NAMALWA (cell line): ENCODE measurements at places on chromosomes 5 and 9.

DNA sequence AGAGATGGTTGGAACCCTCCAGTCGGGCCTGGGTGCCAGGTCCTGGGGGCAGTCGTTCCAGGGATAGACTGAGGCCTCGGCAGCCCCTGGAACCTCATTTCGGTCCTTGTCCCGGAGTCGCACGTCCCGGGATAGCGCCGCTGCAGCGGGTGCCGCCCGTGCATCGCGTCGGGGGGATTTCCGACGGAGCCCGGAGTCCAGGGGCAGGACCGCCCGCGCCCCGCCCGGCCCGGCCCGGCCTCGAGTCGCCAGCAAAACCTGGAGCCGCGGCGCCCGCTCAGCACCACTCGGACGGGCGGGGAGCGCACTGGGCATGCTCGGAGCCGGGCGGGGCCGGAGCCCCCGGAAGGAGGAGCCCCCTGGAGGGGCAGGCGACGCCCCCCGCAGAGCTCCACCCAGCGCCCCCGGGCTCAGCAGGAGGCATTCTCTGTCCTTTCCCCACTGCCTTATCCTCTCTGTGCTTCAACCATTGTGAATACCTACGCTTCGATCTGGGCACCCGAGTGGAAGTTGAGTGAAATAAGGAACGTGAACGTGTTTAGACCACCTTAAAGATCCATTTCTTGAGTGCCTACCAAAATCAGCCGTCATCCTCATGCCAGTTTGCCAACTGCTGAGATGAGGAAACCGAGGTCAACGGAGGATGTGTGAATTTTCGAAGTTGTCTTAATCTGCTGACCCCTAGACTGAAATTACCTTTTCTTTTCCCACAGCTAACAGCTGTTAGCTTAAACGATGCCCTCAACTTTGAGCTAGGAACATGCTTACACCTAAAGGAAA, 1.7 kb upstream of the PTPN3 start:
- DNase-seq: no peak

DNA sequence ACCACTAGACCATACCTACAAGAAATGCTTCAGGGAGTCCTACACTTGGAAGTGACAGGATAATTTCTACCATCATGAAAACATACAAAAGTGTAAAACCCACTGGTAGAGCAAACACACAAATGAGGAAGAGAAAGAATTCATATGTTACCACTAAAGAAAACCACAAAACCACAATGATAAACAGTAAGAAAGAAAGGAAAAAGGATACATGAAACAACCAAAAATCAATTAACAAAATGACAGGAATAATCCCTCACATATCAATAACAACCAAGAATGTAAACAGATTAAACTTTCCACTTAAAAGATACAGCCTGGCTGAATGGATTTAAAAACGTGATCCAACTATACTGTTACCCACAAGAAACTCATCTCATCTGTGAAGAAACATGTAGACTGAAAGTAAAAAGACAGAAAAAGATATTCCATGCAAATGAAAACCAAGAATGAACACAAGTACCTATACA, 83.4 kb downstream of the LPAR1 start:
- DNase-seq: no peak

- DNase-seq: peak; percentile 78
Measured at GRCh38 chr9:34252670-34253459, 74.0 kb downstream of the UBAP1 start.

GRCh38 chr9:119020284-119020683, 349.0 kb downstream of the BRINP1 start:
- DNase-seq: no peak

DNA sequence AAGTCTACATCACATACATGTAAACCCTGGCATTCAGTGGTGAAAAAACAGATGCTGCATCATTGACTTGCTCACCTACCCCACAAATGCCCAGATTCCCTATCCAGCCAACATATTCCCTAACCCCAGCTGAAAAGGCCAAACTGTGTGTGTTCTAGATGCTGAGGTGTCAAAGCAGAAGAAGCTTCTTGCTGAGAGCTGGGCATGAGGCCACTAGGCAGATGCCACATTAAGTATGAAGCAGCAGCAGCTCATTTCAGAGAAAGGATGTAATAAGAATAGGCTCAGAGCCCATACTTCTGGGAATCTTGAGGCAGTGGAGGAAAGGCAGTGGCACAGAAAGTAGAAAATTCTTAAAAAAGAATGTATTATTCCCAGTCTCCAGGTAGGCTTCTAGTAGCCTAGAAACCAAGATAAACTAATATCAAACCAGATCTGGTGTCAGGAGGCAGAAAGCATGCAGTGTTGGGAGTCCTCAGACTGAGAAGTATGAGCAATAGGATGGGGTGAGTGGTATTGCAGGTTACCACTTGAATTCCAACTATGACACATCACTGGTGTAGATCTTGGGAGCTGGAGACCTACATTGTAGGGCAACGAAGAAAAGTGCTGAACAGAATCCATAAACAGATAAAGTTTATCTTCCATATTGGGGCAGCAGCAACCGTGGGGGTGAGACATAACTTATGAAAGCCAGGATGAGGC, 71.9 kb upstream of the GRHPR start:
- DNase-seq: no peak

DNA sequence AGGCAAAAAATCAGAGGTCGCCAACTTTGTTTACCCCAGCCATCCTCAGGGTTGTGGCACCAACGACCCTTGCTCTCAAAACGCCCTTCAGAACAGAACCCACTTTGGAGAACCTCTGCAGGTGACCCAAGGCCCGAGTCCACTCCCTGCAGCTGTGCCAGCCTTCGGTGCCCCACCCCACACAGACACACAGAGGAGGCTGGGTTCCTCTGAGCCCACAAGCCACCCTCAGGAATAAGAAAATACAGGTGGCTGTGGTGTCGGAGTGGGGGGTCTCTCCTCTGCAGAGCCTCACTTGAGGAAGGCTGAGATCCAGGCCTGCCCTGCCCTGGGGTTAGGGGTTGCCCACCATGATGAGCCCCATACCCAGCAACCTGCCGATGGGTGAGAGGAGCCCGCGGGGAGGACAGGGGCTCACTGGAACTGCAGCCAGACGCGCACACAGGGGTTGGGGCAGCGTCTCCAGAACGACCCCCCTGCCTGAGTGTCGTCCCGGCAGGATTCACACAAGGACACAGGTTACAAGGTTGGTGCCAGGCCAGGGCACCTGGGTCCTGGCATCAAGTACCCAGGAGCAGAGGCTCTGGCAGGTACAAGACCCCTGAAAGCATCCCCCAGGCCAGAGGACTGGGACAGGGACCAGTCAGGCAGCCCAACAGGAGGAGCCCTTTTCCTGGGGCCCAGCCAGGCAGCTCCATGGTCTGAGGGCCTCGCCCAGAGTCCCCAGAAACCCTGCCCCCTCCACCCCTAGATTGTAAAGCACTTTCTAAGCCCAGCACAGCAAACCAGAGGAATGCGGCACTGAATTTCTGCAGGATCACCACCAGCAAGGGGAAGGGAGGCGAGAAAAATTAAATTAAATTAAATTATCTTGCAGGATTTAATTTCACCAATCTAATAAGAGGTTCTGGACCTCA, 40.0 kb downstream of the NACC2 start:
- no peak for DNase-seq

GRCh38 chr9:33818167-33818846, 1.3 kb downstream of the UBE2R2 start:
- DNase-seq: peak; percentile 61

DNA sequence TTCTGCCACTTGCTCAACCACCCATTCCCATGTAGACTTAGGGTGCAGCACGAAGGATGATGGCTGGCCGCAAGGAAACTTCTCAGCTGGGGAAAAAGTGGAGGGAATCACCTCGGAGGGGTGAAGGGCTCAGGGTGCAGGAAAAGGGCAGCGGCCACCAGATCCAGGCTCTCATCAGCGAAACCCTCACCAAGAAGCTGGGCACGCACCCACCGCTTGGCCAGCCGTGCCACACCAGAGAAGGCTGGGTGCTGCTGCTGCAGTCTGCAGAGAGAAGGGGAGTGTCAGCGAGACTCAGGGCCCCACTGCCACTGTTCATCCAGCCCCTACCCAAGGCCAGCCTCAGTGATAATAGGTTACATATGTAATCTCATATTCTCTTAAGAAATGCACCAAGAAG, 8.6 kb downstream of the NOL6 start:
- DNase-seq: no peak

DNA sequence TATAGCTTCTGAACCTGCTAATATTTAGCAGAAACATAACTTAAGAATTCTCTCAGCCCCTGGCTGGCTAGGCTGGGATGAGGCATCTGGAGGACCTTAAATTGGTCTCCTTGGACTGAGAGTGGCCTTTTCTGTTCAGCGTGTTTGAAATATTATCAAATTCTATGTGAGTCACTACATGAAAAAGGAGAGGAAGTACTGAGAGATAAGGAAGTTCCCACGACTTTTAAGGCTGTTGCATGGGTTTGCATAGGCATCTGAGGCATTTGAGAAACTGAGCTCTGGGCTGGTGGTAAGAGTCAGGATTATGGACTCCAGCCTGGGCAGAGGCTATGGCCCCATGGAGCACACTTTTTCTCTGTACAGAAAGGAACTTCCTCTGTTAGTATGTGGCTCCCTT, 816.2 kb upstream of the GRAMD2B start:
- DNase-seq: no peak

GRCh38 chr5:27315363-27316270, 277.2 kb upstream of the CDH9 start:
- no peak for DNase-seq

DNA sequence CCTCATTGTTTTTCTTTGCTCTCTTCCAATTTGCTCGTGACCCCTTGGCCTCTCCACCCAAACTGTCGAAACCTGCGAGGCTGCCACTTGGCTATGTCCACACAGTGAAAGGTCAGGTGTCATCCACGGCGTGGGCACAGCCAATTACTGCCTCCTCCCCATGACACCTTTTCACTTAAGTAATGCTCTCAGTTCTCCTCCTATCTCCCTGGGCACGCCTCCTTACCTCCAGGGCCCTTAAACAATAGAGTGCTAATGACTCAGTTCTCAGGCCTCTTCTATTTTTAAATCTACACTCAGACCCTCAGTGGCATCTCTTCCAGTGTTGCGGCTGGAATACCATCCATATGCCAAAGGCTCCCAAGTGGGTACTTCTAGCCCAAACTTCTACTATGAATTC, 256.8 kb downstream of the ROR2 start:
- no peak for DNase-seq

DNA sequence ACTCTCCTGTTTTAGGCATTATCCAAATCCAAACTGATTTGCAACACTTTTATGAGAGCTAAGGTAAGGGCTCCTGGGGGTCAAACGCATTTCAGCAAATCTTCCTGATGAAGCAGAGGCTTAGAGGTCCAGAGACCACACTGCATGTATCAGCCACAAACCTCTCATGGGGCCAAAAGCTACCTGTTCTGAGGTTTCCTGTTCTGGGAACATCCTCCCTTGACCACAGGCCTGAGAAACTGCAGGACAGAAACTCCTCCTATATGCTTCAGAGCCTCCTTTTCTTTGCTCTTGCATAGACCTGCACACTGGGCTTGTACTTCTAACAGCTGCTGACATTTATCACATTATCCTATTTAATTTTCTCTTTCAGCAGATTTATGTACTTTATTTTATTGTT, 92.6 kb downstream of the OR2K2 start:
- DNase-seq: no peak
